ENCODE measurements at places on chromosomes 11 and 22. TPM values are rescaled to one million over a fixed set of nuclear protein-coding genes. Genes with fewer than 3 reads are reported as not detected.

Gene P4HA3
- 0.17 TPM for total RNA-seq

DNA sequence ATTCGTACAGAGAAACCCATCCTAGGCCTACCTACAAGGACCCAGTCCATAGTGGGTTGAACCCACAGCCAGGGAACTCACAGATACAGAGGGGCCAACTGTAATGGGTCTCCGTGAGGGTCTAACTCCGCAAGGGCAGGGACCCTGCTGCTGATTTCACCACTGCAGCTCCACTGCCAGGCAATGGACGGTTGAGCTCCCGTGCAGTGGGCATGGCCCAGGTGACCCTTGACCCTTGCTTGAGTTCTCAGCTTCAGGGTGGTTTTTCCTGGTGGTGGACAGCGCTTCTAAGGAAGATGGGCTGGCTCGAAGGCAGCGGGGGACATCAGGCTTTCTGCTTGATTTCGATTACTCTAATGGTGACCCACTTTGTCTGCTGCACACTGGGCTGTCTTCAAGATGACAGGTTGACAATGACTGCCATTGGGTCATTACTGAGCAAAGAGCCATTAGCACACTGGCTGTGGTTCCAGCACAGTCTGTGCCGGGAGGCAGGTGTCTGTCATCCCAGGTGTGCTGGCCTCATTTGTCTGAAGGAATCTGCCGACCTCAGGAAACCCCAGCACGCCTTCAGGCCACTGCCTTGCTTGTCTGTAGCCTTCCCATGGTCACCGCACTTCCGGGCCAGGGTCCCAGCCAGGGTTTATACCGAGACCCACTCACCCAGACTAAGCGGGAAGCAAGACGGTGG is 3.7 kb upstream of the GAL start:
- no peak for DNase-seq

DNA sequence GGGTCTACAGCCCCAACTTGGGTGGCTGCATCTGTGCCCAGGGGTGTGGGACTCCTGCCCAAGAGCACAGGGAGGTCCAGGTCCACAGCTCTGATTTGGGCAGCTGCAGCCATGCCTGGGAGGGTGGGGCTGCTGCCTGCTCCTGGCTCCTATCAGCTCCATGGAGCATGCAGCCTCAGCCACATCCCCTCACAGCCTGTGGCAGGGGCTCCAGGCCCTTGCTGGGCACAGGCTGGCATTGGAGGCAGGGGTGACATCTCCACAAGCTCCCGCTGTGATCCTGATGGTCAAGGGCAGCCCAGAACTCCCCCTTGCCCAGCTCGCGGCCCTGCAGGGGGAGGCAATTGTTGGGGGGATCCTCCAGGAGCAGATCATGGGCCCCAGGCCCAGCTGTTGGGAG is 6.3 kb upstream of the OR56A4 start:
- no peak for DNase-seq

GRCh38 chr22:42262964-42263363 is 7.5 kb downstream of the TCF20 start:
- DNase-seq: no peak

GRCh38 chr22:17164392-17165024 is 5.4 kb upstream of the HDHD5 start:
- no peak for DNase-seq

DNA sequence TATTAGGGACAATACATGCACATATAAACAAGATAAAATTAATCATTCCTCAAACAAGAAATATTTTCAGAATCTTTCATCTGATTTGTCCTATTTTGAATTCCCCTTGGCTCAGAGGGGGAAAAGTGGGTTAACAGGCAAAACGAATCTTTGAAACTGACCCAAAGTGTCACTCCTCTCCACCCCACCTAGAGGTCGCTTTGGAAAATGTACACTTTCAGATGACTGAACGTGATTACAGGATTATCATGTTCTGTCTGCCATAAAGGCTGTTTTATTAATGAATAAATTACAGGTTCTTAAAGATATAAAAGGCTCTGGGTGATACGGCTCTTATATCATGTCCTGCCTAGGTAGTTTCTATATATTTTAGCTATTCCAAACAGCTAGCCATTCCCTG is 1735.0 kb downstream of the LRRC4C start:
- no peak for DNase-seq

DNA sequence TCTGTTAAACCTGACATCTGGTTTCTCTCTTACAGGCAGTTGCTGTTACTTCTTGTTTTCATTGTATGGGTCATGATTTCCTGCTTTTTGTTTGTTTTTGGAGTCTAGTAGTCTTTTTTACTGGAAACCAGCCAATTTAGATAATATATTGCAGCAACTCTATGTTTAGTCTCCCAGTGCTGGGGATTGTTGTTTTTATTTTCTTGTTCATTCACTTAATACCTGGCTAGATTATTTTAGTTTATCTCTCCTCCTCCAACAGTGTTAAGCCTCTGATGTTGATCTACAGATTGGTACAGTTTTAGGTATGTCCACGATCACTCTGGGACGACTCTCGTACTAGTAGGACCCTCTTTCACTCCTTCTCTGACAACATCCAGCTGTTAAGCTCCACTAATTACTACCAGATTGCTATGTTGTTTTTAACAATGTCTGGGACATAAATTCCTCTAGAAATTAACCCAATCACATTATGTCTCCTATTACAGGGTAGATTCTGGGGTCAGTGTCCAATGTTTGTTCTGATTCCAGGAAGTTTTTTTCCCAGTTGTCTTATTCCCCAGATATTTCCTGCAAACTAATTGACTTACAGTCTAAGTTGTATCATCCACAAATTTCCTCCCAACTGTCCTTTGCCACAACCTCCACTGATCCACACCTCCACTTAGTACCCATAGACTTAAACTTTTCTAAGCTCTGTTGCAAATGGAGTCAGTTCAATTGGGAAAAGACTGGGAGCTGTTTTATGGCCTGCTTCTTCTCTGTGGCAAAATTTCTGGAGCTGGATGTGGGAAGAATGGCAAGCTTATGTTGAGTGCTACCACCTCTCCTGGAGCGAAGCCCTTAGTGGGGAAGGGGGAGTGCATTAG is 1280.6 kb upstream of the CNTN5 start:
- DNase-seq: no peak

Gene P2RY2
- 0.55 TPM for total RNA-seq

DNA sequence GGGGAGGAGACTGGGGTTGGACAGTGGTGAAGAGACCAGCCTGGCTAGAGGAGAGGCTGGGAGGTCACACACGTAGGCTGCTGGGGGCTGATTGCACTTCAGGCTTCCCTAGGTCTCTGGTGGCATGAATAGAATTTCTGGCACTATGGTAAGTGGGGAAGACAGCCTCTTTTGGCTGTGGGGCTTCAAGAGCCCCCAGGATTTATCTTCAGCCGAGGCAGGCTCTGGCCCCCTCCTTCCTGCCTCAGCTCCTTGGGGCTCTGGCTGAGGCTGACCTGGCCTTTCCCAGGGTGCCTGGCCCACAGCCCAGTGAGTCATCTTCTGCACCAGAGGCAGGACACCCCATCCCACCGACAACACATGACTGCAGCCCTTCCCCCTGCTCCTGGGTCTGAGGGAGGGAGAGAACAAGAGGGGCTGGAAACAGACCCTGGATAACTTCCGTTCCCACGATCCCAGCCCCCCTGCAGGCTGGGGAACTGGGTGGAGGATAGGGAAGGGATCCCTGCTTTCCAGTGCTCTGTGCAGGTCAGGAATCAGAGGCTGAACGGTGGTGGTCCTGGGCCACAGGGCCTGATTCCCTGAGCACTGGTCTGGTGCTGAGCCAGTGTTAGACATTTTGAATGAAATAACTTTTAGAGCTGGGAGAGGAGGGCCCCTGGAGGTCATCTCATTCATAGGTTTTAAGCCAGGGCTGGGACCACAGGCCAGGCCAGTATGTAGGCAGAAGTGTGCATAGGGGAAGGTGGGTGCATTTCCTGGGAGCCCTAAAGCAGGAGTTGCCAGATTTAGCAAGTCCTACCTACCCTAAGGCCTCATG is 26.5 kb downstream of the ARHGEF17 start:
- no peak for DNase-seq
